Immature natural killer cell (primary cell): ENCODE measurements at places on chromosomes 6 and 20.

DNA sequence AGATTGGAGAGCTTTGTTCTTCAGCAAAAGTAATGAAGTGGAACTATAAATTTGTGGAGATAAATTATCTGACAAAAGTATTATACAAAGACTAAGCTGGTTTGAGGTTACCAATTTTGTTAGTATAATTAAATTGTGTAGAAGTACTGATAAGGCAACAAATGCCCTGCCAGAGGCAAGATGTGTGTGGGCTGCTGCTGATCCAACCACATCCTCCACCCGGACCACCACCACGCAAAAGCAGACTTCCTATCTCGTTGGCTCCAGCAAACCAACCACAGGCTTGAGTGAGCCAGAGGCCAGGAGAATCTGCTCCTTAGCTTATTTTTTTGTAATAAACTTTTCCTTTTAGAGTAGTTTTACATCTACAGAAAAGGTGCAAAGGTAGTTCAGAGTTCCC, 1.1 kb upstream of the MYLK4 start:
- peaks cover 2% of the 10 kb centered on the region for H3K27me3 ChIP-seq
- DNase-seq: no peak

DNA sequence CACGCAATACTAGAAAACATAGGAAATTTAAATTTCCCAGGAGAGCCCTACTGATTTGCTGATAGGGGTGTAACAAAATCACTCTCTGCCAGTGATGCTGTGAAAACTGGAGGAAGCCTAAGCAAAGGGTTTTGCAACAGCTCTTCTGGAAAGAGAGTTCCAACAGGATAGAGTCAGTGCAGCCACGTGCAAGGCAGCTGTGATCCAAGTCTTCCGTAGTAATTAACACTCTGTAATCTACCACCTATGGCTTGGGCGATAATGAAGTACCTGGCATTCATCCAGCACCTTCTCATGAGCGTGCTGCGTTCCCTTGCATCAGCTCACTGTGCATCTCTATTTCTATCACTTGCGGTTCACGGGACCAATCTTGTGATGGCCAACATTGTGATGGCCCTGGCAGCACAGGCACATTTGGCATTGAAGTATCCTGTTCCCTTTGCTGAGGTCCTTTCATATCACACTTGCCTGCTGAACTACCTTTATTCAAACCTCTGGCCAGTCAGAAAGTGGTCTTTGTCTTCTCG, 48.2 kb downstream of the IRF4 start:
- peaks cover 2% of the 10 kb centered on the region for H3K27me3 ChIP-seq
- no peak overlapping the region for H3K27ac ChIP-seq
- H3K4me3 ChIP-seq: no peak overlapping the region
- H3K4me1 ChIP-seq: peaks cover 8% of the 10 kb centered on the region

GRCh38 chr6:19142275-19142674, 694.9 kb upstream of the ID4 start:
- H3K27me3 ChIP-seq: no peaks in the 10 kb centered on the region
- no peak overlapping the region for H3K4me3 ChIP-seq
- no peaks in the 10 kb centered on the region for H3K4me1 ChIP-seq
- no peak for DNase-seq
- no peaks in the 10 kb centered on the region for H3K36me3 ChIP-seq

DNA sequence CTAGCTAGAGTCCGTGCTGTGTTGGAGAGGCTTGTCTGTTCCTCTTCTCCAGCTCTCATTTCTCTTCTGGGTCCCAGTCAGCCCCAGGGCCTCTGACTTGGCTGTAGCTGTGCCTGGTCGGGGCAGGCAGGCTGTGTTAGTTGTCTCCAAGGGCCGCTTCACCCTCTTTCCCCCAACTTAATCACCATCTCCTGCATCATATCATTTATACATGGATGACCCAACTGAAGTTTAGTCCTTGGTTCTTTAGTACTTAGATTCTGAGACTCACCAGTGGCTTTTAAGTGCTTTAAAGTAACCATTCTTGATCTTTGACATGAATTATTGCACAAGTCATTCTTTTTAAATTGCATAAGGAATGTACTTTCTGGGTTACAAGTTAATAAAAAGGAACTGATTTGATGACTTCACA, 127.3 kb downstream of the RTN4IP1 start:
- H3K36me3 ChIP-seq: no peaks in the 10 kb centered on the region
- H3K27ac ChIP-seq: no peak overlapping the region
- no peak for DNase-seq
- no peak overlapping the region for H3K4me3 ChIP-seq
- peaks cover 7% of the 10 kb centered on the region for H3K27me3 ChIP-seq

GRCh38 chr6:128806261-128806660, 76.7 kb upstream of the LAMA2 start:
- no peak for DNase-seq
- no peaks in the 10 kb centered on the region for H3K4me1 ChIP-seq
- H3K27me3 ChIP-seq: peaks cover 10% of the 10 kb centered on the region
- H3K4me3 ChIP-seq: no peak overlapping the region
- no peak overlapping the region for H3K27ac ChIP-seq

DNA sequence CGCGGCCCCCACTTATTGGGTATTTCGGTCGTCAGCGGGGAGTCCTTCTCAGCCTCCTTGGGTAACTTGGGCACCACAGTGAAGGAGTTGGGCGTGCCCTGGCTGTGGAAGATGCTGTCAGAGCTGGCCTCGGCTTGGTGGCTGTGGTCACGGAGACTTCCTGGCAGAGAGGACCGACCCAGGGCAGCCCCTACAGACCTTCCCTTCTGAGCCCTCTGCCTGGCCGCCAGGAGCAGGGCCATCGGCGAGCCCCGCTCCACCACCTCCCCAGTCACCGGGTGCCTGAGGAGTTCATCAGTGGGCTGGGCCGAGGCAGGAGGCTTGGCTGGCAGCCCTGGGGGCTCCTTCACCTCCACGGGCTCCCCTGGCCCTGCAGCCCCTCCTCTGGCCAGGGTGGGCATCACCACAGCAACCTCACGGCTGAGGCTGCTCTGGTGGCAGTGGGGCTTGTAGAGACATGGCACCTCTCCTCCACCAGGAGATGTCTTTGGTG, 37.2 kb downstream of the C6orf132 start:
- H3K36me3 ChIP-seq: no peaks in the 10 kb centered on the region
- H3K27me3 ChIP-seq: peaks cover 5% of the 10 kb centered on the region
- peak; percentile 29 for DNase-seq
- peak overlapping the region; percentile 60 for H3K4me3 ChIP-seq
- peaks cover 16% of the 10 kb centered on the region for H3K4me1 ChIP-seq
- no peak overlapping the region for H3K27ac ChIP-seq

DNA sequence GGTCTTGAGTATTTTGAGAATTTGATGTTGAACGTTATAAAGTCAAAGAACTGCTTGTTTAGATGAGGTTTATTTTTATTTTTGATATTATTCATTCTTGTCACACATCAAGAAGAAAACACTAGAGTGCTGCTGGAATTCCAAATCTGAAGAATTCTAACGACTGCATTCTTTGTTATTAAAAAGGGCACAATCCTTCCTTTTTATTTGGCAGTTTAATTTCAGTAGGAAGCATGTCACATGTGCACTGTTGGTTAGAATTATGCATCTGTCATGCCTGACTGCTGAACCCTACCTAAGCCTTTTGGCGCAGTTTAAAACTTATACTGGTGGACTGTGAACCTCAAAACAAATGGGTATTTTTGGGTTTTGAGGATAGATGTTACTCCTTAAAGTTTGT, 4.0 kb downstream of the ID4 start:
- H3K27me3 ChIP-seq: peaks cover 7% of the 10 kb centered on the region
- no peak overlapping the region for H3K27ac ChIP-seq
- peaks cover 13% of the 10 kb centered on the region for H3K4me1 ChIP-seq
- H3K4me3 ChIP-seq: no peak overlapping the region
- no peaks in the 10 kb centered on the region for H3K36me3 ChIP-seq

GRCh38 chr6:46437671-46438221, 53.5 kb downstream of the RCAN2 start:
- H3K4me3 ChIP-seq: no peak overlapping the region
- no peak for DNase-seq
- no peaks in the 10 kb centered on the region for H3K36me3 ChIP-seq
- H3K27ac ChIP-seq: no peak overlapping the region

DNA sequence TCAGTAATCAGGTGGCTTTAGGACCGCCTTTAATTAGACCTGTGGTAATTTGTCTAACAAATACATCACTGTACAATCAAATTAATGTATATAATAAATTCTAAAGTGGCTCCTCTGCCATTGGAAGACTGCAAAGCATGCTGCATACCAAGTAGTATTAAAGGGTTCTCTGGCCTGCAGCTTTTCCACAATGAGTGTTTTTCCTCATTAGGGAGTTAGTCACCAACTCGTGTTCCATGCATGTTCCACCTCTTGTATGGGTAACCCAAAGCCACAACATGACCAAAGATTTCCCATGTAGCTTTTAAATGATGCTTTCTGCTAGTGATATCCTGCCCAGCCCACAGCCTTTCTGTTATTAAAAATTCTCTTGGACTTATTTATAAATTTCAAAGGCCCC, 218.7 kb downstream of the FUT9 start:
- no peaks in the 10 kb centered on the region for H3K4me1 ChIP-seq
- no peaks in the 10 kb centered on the region for H3K27me3 ChIP-seq
- H3K4me3 ChIP-seq: no peak overlapping the region
- DNase-seq: no peak

DNA sequence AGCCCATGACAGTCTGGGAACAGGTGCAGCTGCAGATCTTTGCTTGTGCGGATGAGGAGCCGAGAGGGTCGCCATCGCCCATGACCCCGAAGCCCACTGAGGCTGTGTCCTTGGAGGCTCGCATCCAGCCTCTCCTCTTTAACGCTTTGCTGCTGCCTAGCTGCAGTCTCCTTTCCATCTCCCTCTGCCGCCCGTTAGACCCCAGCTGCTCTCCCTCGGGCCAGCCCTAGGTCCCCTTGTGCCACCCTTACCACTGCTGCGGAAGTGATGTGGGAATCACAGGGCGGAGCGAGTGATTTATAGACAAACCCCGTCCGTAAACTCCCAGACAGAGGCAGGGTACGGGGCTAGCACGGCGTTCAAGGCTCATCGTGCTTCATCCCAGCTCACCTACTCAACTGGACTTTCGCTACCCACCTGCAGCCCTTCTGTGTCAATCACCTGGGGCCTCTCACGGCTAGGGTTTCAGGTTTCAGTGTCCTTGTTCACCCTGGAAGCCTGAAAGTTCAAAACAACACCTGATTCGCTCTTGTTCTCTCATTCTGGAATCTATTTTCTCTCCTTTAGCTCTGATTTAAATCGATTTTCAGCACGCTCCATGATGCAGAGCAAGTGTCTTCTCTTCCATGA, 76.1 kb downstream of the PAX1 start:
- no peaks in the 10 kb centered on the region for H3K27me3 ChIP-seq
- no peaks in the 10 kb centered on the region for H3K4me1 ChIP-seq
- H3K27ac ChIP-seq: no peak overlapping the region
- no peak for DNase-seq
- H3K36me3 ChIP-seq: no peaks in the 10 kb centered on the region

DNA sequence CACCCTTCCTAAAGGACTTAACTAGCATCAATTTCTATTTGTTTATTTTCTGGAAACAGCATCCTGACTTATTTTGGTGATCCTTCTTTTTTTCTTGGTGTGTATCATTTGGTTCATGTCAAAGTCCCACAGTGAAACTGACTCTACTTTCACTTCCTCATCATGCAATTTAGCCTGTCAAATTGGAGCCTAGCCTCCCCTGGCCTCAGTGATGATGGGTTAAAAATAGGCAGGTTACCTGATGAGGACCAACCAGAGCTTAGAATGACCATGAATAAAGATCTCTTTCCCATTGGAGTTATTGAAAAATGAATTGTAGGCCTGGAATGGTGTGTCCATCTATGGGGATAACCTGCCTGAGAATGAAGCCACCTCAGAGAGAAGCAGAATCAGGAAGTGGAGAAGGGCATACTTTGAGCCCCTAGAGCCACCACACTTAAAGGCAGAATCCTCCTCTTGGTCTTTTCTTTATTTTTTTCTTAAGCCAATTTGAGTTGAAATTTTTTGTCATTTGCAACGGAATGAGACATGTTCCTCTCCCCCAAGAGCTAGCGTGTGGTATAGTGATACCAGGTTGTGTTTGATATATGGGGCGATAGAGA, 105.6 kb downstream of the BTBD3 start:
- no peak overlapping the region for H3K27ac ChIP-seq
- H3K4me3 ChIP-seq: no peak overlapping the region
- no peaks in the 10 kb centered on the region for H3K36me3 ChIP-seq
- peaks cover 3% of the 10 kb centered on the region for H3K27me3 ChIP-seq
- no peak for DNase-seq

GRCh38 chr6:2194643-2195042, 50.8 kb downstream of the GMDS start:
- no peak overlapping the region for H3K4me3 ChIP-seq
- DNase-seq: no peak
- no peaks in the 10 kb centered on the region for H3K4me1 ChIP-seq
- H3K27me3 ChIP-seq: no peaks in the 10 kb centered on the region
- H3K27ac ChIP-seq: no peak overlapping the region
- peaks cover 3% of the 10 kb centered on the region for H3K36me3 ChIP-seq

GRCh38 chr6:85015396-85015990, 251.1 kb upstream of the TBX18 start:
- H3K27ac ChIP-seq: no peak overlapping the region
- H3K4me1 ChIP-seq: no peaks in the 10 kb centered on the region
- H3K27me3 ChIP-seq: peaks cover 1% of the 10 kb centered on the region
- H3K36me3 ChIP-seq: no peaks in the 10 kb centered on the region

DNA sequence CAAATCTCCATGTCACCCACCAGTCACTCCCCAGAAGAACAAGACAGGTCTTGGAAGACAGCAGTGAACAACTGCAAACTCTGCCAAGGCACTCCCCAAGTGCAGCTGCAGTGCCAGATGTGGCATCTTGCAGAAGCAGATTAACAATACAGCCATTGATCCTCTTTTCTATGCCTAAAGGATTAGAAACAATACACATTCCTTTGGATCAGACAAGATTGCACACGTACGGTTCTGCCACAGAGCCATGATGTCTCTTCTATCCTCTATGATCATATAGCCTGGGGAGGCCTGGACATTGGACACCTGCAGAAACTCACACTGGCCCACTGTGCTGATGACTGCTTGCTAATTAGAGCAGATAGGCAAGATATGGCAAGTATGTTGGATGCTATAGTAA, 155.9 kb downstream of the MYLK4 start:
- no peaks in the 10 kb centered on the region for H3K4me1 ChIP-seq
- H3K4me3 ChIP-seq: no peak overlapping the region
- no peak for DNase-seq
- peaks cover 2% of the 10 kb centered on the region for H3K27me3 ChIP-seq
- no peaks in the 10 kb centered on the region for H3K36me3 ChIP-seq
- no peak overlapping the region for H3K27ac ChIP-seq

DNA sequence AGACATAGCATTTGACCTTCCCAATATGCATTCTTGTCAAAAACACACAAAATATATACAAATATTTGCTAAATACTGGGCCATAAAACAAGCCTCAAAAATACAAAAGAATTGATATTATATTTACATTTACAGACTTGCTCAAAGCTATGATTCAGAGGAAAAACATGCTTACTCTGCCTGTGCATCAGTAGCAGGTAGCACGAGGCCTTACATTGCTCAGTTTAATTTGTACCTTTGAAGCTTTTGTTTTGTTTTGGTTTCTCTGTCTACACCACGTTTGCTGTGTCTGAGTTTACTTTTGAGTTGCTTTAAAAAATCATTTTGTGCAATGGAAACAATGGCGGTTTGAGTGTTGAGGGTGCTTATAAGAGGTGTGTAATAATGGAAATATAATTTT, 99.3 kb downstream of the PHF3 start:
- H3K4me1 ChIP-seq: no peaks in the 10 kb centered on the region
